ENCODE measurements at places on chromosomes 16 and 17. TPM values are rescaled to one million over a fixed set of nuclear protein-coding genes. Genes with fewer than 3 reads are reported as not detected.
A peak's percentile ranks its signal among the peaks of the same experiment; 100 is the strongest.

Gene MPV17L
- total RNA-seq, result 6.0 TPM

GRCh38 chr17:12789481-12790248 lies at the start of gene ARHGAP44:
Gene ARHGAP44, plus strand, starts transcription at chr17:12789498. Its CDS starts 341 bp downstream, at chr17:12789839.
- DNase-seq, result no peak

- DNase-seq, result no peak
Observed at GRCh38 chr16:88649924-88650748, 717 bp downstream of the CYBA start.

- DNase-seq, result no peak
Observed at GRCh38 chr17:1870592-1870991, 40.8 kb downstream of the RPA1 start.

DNA sequence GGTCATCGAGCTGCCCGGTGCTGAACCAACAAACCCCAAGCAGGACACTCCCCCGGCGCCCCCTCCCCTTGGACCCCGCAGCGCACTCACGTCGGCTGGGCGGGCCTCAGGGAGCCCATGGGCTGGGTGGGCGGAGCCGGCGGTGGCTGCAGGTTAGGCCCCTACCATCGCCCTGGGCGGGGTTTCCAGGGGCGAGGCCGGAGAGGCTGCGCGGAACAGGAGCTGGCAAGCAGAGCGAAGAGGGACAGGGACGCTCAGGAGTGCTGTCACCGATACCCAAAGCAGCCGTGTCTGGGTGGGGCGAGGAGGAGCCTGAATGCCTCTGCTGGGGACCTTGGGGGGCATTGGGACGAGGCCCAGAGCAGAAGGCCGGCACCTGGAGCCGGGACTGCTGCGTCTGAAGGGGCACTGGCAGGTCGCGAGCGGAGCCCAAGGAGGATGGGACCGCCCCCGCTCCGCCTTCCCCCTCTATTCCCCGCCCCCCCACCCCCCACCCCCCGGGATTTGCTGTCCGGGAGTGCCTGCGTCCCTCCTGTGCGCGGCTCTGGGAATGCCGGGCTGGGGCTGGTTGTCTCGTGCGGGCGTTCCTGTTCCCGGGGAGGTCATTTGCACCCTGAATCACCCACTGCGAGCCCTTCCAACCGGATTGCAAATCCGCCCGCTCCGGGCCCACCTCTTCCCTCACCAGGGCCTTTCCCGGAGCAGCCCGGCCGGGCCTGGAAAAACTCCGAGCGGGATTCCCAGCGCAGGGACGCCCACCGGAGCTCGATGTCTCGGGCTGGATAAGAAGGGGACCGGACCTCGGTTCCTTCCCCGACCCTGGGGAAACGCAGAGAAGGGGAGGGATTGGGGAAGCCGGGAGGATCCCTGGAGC lies 902 bp downstream of the ARHGAP27 start:
- peak; percentile 97 for DNase-seq

DNA sequence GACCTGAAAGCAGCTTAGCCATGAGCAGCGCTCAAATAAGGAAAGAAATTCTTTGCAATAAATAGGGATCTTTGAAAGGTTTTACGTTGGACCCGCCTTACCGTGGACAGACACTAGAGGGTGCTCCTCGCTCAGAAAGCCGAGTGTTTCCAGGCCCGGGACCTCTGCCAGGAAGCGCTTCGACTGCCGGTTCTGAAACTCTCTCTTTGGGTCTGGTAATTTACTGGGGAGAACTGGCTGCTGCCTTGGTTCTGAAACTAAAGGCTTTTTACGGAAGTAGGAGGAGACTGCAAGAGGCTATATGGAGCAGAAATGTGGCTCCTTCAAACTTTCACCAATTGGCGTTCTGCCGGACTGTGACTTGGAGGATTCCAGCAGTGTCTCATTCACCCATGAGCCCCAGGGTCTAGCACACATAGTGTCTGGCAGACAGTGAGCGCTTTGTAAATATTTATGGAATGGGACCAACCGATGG lies 45.6 kb upstream of the HOXB9 start:
- DNase-seq, result peak; percentile 95

Gene ERAL1
- 25.8 TPM for total RNA-seq

DNA sequence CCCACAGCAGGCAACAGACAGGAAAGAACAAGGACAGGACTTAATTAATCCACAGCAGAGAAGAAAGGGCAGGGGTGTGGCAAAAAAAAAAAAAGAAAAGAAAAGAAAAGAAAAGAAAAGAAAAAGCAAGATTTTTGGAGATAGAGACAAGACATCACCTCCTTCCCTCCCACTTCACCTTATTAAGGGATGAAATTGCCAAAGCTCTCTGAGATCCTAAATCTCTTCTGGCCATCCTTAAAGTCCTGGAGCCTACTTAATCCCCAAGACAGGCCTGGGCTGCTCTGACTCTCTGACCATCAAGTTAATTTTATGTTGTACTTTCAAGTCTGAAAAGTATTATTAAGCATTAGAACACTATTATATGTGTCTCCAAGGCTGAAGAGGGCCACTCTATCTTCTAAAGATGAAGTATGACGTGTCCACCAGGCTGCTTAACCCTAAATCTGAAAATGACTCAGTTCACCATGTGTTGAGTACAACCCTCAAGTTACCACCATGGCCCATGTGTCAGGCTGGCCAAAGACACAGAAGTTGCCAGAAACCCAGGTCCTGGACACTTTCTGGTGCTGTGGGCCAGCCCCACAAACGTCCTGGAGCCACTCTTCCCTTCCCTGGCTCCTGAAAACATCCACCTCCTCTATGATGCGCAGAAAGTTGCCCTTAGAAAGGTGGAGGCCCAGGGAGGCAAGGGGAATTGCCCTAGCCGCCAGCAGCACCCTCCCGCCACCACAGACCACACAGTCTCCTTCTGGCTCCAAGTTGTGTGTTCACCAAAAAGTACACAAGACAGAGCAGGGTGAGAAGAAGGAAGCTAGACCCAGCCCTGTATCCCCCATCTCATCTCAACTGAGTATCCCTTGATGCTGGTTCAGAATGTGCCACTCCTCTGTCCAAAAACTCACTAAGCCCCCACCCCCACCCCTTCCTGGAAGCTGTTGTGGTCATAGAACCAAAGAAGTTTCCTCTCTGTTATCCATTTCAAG lies 2.7 kb downstream of the SOCS1 start:
- no peak for DNase-seq

Gene ALOX15B
- not detected for total RNA-seq

DNA sequence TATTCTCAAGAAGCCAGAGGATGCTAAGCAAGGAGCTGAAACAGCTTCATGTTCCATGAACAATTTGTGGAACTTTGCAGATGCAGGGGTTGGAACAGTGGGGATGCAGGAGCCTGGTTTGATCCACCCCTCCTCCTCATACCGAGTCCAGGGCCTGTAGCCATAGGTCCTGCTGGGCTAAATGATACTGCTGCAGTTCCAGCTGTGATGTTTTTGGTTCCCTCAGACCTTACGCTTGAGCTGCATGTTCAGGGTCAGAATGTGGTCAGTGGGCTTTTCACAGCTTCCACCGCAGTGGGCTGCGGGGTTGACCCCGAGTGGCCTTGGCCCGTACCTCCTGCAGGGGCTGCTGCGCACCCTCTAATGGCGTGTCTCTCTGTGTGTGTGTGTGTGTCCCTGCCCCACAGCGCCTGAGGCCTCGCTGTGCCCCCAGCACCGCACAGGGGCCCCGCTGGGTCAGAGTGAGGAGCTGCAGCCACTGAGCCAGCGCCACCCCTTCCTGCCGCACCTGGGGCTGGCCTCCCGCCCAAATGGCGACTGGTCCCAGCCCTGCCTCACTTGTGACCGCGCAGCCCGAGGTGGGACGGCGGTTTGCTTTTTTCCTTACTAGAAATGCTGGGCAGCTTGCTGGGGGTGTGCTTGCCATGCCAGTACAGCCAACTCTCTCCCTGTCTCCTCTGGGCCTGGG lies 48.2 kb downstream of the EPN2 start:
- no peak for DNase-seq

DNA sequence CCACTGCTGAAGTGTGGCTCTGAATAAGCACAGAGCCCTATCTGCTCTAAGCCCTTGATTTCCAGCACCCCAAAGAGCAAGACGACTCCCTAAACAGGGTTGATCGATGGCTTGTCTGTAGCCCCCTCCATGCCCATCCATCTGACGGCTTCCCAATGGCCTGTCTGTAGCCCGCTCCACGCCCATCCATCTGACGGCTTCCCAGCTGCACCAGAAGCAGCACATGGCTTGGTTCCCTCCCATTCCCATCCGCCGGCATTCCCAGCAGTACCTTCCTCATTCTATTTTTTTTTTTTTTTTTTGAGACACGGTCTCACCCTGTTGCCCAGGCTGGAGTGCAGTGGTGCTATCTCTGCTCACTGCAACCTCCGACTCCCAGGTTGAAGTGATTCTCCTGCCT lies 64.5 kb downstream of the RBFOX3 start:
- no peak for DNase-seq

GRCh38 chr17:30340801-30341356 lies 7.0 kb upstream of the TMIGD1 start:
- peak; percentile 17 for DNase-seq

DNA sequence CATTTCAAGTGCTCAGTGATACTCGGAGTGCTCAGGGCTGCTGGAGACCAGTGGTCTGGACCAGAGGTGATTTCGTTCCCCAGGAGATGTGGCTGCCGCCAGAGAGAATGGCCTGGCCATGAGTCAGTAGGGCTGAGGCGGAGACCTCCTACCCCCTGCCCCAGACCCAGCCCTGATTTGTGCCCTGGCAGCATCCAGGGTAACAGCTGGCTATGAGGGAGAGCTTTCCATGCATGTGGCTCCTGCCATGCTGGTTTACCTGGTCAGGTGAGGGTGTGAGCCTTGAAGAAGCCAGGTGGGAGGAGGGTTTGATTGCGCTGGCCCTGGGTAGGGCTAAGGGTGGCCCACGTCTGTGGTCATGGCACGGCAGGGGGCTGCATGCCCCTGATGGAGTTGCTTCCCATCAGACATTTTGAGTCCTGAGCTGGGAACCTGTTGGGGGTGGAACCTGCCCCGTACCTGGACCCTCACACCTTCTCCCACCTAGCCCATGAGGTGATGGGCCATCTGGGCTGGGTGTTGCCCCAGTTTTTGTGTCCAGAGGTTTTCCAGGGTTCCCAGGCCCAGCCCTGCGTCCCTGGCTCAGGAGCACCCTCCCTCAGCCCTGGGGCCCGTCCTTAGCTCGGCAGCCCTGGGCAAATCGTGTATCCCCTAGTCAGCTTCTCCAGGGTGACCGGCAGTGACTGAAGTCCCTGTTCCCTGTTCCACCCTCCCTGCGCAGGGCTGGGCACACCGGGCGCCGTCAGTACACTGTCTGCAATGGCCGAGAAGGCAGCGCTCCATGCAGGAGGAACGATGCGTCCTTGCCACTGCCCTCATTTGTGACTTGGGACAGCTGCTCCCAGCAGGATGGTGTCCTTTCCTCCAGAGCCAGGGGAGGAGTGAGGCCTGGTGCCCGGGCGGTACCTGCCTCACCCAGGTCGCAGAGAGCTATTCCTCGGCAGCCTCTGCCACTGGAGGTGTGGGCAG lies 9.0 kb upstream of the CSNK1D start:
- peak; percentile 67 for DNase-seq

DNA sequence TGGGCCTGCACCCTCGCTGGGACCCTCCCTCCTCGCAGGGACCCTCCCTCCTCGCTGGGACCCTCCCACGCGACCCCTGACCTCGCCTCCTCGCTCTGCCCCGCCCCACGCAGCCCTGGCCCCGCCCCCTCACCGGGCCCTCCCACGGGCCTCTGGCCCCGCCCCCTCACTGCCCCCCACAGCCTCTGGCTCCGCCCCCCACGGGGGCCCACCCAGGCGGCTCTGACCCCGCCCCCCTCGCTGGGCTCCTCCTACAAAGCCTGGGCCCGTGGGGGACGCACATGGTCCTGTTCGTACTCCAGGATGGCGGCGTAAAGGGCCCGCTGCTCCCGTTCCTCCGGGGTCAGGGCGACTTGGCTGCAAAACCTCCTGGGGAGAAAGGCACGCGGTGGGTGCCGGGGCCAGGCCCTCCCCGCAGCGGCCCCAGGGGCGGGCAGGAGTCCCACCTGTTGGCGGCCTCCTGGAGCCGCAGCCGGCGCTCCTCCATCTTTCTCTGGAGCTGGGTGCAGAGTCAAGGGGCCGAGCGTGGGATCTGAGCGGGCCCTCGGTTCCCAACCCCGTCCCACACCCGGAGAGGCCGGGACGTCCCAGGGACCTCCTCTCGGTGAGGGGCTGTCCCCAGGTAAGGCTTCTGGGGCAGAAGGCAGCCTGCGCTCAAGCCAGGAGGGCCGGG lies 9.0 kb downstream of the VPS9D1 start:
- DNase-seq, result peak; percentile 68

- DNase-seq, result no peak
Observed at GRCh38 chr16:85829751-85830445, 30.4 kb downstream of the COX4I1 start.

GRCh38 chr16:89134269-89134668 lies 37.3 kb upstream of the CDH15 start:
- DNase-seq, result no peak

Gene TEKT5
- total RNA-seq, result not detected

Gene UBE2G1
- total RNA-seq, result 46.8 TPM

Gene MTSS2
- total RNA-seq, result 18.7 TPM

DNA sequence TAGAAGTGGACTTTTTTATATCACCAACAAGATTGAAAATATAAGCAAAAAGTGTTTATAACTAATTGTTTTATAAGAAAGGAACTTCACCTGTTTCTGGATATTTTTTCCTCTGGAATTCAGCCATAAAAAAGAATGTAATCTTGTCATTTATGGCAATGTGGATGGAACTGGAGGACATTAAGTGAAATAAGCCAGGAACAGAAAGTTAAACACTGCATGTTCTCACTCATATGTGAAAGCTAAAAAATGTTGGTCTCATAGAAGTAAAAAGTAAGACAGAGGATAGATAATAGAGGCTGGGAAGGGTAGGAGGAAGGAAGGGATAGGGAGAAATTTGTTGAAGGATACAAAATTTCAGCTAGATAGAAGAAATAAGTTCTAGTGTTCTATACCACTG lies 67.6 kb downstream of the NFAT5 start:
- no peak for DNase-seq

DNA sequence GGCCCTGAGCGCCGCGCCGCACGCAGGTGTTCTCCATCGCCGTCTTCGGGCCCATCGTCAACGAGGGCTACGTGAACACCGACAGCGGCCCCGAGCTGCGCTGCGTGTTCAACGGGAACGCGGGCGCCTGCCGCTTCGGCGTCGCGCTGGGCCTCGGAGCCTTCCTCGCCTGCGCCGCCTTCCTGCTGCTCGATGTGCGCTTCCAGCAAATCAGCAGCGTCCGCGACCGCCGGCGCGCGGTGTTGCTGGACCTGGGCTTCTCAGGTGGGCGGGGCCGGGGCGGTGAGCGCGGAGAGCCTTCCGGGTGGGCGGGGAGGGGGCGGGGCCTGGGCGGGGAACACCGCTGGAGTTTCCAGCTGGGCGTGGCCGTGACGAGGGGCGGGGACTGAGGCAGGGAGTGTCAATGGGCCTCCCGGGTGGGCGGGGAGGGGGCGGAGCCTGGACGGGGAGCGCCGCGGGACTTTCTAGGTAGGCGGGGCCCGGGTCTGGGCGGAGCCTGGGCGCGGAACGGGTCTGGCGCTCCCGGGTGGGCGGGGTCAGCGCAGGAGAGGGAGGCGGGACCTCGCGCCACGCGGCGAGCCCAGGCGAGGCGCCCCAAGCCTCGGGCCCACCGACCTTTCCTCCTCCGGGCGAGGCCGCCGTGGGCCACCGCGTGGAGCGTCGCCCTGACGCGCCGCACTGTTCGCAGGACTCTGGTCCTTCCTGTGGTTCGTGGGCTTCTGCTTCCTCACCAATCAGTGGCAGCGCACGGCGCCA lies 2.4 kb downstream of the SYNGR3 start:
- peak; percentile 63 for DNase-seq
